ENCODE measurements at places on chromosomes 2 and 18.

DNA sequence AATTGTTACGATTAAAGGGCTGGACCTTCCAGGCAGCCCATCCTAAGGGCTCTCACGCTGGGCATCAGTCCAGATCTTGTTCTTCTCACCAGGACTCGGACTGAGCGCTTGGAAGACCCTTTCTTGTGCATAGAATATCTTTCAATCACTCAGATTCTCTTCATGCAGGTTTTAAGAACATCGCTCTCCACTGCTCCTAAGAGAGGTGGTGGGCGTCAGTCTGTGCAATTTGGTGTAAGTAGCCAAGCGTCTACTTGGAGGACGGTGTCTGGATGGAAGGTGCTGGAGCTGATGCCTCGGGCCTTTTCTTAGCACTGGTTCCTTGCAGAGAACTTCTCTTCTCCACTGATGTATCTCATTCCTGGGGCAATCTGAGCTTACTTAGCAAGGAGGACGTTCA lies 68.7 kb downstream of the ASB1 start:
- no peak for DNase-seq

GRCh38 chr2:191657977-191658376 lies 20.0 kb upstream of the NABP1 start:
- DNase-seq: no peak

- DNase-seq: no peak
Observed at GRCh38 chr2:8422450-8422800, 259.4 kb upstream of the ID2 start.

GRCh38 chr2:207311316-207312005 lies 145.7 kb upstream of the KLF7 start:
- no peak for DNase-seq

DNA sequence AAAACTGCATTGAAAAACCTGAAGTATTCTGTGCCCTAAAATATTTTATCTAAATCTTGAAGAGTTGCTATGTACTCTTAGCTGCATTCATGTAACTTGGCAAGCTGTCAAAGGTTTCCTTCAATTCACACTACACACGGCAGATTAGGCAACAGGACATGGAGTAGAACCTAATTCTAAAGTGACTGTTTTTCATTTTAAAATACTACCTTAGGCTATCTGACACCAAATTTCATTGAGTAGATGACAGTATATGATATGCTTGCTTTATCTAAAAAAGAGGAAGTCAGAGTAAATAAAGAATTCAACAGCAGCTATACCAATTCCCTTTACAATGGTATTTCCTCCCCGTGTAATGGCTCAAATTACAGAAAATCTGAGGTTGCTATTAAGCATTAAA lies 45.4 kb downstream of the EXOC6B start:
- no peak for DNase-seq

DNA sequence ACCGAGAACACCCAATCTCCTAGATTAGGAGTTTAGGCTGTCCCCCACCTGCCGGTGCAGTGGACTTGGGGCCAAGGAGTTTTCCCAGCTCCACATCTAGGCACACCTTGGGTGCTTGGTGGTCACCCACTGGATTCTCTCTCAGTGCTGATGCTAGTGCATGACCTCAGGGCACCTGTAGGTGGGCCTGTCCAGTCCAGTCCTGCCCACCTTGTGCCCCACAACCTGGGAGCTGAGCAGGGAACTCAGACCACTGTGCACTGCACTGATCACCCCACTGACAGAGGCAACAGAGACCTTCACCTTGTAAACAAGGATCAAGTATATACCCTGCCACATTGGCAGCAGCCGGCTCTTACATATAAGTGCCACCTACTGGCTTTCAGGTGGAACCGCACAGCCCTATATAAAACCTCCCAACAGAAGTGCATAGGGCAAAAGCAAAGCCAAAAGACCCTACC lies 12.7 kb upstream of the CDH19 start:
- DNase-seq: peak; percentile 5

- no peak for DNase-seq
Observed at GRCh38 chr2:214465363-214466146, 54.7 kb downstream of the VWC2L start.

DNA sequence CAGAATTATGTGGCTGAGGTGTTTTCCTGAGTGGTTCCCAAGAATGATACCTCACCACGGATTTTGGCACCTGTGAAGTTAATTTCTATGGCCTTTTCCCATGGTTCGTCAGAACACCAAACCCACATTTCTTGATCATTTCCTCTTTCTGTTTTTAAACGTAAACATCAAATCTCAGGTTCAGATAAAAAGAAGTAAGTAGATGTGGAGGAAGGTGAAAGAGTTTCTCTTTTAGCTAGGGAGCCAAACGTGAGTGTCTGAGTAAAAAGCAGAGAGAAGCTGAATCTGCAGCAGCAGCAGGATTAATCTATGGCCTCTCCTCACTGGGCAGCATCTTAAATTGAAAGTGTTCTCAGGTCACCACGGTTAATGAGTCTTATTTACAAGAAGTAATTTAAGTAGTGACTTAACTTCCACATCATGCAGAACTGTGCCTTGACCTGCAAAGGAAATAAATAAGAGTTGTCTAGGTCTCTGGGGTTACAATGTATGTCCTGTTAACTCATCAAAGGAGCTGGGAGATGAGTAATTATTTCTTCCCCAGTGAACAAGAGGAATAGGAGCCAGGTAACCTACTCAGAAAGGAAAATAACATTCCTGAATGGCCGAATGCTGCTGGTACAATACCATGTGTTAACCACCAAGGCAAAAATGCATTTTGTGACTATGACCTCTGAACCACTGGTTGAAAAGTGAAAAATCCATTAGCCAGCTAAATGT lies 139.6 kb upstream of the NETO1 start:
- no peak for DNase-seq

DNA sequence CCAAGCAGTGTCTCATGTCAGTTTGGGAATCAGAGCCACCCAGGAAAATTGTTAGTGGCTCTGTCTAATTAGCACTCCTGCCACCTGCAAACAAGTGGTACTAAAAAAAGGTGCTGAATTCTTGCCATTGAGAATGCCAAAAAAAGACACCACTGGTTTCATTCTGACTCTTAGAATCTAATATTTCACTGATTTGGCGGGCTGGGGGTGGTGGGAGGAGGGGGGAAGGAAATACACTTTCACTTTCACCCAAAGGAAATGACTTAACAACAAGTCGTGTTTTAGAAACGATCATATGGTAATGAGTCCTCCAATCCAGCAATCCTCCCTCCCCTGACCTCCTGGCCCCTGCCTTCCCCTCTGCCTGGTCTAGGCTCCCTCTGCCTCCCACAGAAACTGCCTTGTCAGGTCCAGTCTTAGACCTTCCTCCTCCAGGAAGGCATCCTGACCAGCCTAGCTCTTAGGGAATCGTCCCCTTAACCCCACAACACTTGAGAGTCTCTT lies 4.4 kb upstream of the KLHL29 start:
- DNase-seq: no peak

DNA sequence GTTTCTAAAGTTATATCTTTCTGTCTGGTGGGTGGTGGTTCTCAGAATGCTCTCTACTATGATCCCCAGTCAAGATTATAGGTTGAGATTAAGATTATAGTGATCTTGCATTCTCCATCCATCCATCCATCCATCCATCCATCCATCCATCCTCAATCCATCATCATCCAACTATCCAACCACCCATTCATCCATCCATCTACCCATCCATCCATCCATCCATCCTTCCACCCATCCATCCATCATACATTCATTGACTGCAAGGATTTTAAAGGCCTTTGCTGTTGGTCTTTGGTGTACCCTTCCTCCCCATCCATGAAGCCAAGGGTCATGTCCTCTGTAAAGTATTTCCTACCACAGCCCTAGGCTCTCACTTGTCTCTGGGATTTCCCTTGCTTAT lies 13.1 kb downstream of the GLI2 start:
- DNase-seq: no peak

DNA sequence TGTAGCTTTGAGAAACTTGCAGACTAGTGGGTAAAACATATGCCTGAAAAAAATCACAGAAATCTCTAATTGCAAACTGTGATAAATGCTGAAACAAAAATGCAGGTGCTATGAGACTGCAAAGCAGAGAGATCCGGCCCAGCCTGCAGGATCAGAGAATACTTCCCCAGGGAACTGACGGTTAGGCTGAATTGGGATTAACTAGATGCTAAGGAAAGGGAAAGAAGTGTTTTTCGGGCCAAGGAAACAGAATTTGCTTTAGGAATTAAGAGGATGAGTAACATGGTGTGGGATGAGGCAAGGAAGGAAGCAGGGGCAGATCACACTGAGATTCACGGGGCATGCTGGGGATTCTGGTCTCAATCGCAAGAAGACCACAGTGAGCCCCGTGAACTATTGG lies 71.5 kb downstream of the OSBPL6 start:
- DNase-seq: no peak

DNA sequence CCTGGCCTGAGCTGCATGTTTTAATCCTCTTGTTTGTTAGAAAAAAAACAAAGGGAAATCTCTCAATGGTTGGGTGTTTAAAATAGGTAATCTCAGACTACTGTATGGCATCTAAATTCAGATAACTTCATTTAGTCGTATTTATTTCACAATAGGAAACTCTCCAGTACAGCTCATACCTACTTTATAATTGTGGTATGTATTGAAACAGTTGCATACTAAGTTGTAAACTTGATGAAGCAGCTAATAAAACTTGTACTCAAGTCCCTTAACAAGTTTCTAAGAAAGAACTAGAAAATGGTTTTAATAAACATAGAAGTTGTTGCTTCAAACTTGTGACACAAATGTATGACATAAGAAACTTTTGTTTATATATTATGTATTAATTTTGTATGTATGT lies 334.5 kb downstream of the PTPRM start:
- DNase-seq: no peak

DNA sequence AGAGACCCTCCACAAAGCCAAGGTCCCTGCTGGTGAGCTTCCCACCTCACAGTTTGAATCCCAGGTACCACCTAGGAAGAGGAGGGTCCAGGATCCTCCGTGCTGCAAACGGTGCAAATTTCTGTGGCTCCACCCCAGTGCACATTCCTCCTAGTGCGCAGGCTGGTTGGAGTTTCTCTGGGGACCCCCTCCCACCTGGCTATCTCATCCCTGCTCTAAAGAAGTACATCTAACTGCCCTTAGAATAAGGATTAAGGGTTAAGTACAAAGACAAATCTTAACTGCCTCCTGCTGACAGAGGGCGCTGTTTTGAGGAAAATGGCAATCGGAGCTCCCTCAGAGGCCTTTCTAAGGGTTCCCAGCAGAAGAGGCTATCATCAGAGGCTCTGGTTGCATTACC lies 109.6 kb upstream of the FSIP2 start:
- DNase-seq: no peak

- DNase-seq: no peak
Observed at GRCh38 chr2:68418855-68419254, 48.2 kb downstream of the FBXO48 start.

DNA sequence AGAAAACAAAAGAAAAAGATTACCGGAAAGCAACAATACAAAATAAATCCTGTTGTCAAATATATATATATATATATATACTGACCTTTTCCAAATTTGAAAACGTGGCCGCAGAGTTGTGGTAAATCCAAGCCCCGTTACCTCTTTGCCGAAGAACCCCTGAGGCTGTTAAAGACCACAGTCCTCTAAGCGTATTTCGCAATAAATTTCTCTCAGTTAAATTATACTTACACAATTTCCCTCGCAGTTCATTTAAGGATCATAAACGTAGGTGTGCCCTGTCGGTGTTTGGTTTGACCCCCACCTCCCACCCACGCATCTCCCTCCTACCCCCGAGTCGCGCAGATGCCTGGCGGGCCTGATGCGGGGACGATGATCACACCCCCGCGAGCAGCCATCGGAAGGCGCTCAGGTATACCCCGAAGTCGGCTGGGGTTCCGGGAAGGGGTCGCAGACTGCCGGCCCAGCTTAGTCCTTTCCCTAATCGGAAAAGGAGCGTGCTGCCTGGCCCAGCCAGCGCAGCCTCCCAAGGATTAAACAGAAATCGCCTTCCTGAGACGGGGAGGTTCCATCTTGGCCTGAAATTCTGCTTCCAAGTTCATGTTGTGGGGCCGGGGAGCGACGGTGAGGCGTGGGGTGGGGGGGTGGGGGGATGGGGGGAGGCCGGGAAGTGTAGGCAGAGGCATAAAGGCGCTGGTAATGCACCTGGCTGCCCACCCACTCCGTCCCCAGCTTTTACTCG lies 2.9 kb upstream of the MEIS1 start:
- no peak for DNase-seq

DNA sequence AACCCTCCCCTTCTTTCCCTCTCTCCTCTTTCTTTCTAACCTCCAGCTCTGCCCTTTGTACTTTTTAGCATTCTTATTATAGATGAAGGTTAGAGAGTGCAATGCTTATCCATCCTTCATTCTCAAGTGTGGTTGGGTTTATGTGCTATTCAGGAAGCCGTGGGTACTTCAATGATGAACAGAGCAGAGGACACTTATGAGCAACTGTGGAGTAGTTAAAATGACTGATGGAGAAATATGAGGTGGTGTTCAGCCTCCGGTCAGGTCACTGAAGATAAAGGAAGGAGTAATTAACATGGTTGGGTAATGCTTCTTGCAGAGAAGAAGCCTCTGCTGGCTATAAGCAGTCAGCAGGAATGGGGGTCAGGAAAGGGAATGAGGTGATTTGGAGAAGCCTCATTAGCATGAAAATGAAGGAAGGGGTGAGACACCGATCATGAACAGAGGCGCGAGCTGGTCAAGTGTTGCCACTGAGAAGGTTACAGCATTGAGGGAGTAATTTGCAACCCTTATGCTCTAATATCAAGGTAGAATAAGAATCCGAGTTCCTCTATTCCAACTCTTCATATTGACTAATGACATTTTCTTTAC lies 174.7 kb downstream of the LPIN1 start:
- no peak for DNase-seq

DNA sequence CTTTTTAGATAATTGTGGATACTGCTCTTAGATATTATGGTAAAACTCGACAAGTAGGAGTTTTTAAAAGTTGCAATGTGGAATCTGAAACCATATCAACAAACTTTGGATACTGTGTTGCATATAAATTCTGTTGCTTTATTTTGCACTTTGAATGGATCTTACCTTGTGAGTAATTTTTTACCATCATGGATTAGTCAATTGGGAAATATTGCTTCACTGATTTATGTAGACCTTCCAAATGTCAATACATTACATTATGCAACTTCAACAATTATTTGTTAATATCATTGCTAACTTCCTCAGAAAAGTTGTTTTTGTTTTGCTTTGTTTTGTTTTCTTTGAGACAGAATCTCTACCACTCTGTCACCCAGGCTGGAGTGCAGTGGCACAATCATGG lies 102.0 kb upstream of the SLC38A11 start:
- DNase-seq: no peak

- no peak for DNase-seq
Observed at GRCh38 chr18:6976935-6977334, 140.7 kb downstream of the LAMA1 start.

GRCh38 chr2:105455488-105456003 lies 56.7 kb upstream of the FHL2 start:
- DNase-seq: peak; percentile 50

GRCh38 chr2:1685957-1686783 lies 58.1 kb downstream of the PXDN start:
- no peak for DNase-seq

GRCh38 chr2:238644095-238645081 lies 203.5 kb upstream of the TWIST2 start:
- DNase-seq: no peak

- DNase-seq: no peak
Observed at GRCh38 chr18:67596003-67596402, 79.5 kb upstream of the DSEL start.

GRCh38 chr18:76414936-76415621 lies 80.0 kb downstream of the ZNF516 start:
- DNase-seq: no peak

All from NCI-H1092 (cell line).